ENCODE measurements at places on chromosomes 13 and 19. TPM values are rescaled to one million over a fixed set of nuclear protein-coding genes. Genes with fewer than 3 reads are reported as not detected.

ZNF568 gene
- total RNA-seq, result 7.0 TPM

RASAL3 gene
- 104 TPM for total RNA-seq

VAV1 gene
- 125 TPM for total RNA-seq

DNA sequence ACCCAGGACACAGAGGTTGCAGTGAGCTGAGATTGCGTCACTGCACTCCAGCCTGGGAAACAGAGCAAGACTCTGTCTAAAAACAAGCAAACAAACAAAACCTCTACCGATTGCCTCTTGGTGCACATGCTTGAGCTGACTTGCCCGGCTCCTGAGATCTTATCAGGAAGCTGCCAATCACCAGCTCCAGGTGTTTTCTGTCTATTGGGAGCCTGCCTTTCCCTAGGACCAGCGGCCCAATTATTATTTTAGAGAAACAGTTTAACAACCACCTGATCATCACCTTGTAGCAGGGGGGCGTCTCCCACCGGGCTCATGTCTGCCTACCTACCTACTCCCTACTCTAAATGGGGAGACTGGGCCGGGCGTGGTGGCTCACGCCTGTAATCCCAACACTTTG, 10.8 kb downstream of the CLEC4M start:
- no peak for DNase-seq
- H3K27me3 ChIP-seq, result peaks cover 13% of the 10 kb centered on the region
- no peak overlapping the region for H3K4me3 ChIP-seq

DNA sequence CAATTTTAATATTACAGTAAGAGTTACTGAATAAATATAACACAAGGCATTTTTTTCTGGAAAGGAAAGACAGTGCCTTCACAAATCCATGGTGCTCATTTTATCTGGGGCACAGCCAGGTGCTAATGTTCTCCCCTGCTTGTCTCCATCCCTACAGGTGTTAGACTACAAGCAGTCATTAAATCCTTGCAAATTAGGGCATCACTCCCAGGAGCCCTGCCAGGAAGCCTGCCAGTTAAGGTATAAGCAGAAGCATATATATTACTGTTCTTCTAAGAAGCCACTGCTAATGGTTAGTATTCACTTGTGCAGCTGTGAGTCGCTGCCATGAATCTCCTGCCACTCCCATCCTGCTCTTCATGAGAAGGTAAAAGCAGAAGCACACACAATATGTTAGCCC, 149.7 kb downstream of the OXGR1 start:
- H3K4me3 ChIP-seq, result no peak overlapping the region
- DNase-seq, result no peak
- no peak overlapping the region for H3K27ac ChIP-seq
- H3K27me3 ChIP-seq, result no peaks in the 10 kb centered on the region

Data from activated CD8-positive, alpha-beta T cell treated with anti-CD3 and anti-CD28 coated beads, Interleukin-2, amount 10 ng/mL, durations not matched to agents 7 days and 5 days (primary cell).